ENCODE measurements at places on chromosomes 1 and 21. TPM values are rescaled to one million over a fixed set of nuclear protein-coding genes. Genes with fewer than 3 reads are reported as not detected.
A peak's percentile ranks its signal among the peaks of the same experiment; 100 is the strongest.

Gene HNRNPU
- total RNA-seq = 292 TPM

Gene RPTN
- not detected for total RNA-seq

Gene NFIA
- 8.7 TPM for total RNA-seq

DNA sequence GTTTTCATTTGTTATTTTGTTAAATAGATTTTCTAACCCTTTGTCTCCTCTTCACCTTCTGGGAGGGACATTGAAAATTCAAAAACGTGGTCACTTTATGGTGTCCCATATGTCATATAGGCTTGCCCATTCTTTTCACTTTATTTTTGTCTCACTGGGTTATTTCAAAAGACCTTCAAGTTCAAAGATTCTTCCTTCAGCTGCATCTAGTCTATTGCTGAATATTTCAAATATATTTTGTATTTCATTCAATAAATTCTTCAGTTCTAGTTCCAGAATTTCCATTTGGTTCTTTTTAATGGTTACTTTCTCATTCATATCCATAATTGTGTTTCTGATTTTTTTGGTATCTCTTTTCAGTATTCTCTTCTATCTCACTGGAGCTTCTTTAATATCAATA, 11.6 kb upstream of the KCTD3 start:
- DNase-seq = no peak

Gene SWT1
- 4.8 TPM for total RNA-seq

DNA sequence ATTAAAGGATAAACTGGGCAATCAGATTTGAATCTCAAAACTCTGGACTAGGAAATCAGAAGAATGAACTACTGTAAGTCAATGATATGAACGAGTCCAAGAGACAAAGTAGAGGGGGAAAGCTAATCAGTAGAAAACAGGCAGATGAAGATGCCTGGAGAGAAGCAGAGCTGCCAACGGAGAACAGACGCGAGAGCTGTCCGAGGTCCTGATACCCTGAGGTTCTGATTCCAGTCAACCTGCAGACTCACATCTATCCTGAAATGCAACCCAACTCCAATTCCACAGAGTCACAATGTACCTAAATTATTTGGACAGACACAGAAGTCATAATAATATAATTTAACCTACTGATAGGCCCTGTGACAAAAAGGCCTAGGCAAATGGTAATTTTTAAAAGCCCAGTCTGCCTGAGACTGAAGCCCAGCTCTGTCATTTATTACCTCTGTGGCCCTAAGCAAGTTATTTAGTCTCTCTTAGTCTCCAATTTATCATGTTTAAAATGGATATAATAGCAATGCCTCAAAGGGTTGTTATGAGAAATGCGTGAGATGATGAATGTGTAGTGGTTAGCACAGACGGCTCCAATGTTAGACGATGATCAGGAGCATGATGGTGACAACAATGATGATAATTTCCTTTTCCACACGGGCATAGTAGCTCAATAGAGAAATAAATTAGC, 33.4 kb downstream of the RGS7 start:
- DNase-seq = peak; percentile 22

Measured in mammary epithelial cell (primary cell).